T-helper 2 cell treated with Interferon-gamma antibody and Interleukin-4, amounts not matched to agents 5 μg/mL and 100 μg/mL, for 36 hours (primary cell): ENCODE measurements at places on chromosomes 2 and 18.

DNA sequence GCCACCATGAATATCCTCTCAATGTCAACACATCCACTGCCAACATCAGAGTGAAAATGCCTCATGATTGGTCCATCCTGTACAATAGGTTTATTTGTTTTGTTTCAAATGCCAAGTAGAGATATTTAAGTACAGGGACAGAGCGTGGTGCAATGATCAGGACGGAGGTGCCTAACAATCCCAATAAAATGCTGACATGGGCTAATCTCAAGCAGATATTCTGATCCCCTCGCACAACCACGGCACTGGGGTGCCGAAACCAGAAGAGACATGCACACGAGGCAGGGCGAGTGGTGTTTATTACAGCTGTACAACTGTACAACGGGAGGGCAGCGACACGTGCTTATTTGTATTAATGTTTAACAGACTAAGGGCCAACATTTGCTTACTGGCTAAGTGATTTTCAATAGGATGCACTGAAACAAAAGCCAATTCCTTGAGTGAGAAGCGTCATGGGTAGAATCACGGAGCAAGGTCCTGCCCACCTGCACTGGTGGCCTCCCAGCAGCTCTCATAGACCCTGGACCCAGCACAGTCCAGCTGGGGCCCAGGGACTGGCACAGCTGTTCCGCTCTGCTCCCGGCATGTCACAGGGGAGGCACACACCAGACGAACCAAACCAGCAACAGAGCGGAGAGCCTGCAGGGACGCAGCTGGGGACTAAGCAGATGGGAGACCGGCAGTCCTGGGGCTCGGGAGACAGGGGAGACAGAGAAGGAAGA lies 101.4 kb downstream of the HDAC4 start:
- no peak for DNase-seq

- DNase-seq, result no peak
These were observed 16.8 kb downstream of the TPGS2 start for GRCh38 chr18:36811955-36812354.

DNA sequence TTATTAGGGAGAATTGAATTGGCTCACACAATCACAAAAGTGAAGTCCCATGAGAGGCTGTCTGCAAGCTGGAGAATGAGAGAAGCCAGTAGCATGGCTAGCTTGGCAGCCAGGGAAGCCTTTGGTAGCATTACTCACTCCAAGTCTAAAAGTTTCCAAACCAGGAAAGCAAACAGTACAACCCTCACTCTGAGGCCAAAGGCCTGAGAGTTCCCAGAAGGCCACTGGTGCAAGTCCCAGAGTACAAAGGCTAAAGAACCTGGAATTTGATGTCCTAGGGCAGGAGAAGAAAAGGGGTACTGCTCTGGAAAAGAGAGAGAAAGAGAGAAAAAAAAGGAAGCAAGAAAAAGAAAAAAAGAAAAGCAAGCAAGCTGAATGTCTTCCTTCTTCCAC lies 318.2 kb downstream of the RND3 start:
- DNase-seq, result no peak

GRCh38 chr2:170715062-170715931 lies at the start of gene SP5:
Gene SP5, plus strand, starts transcription at chr2:170715337. Its CDS starts 176 bp downstream, at chr2:170715513.
- peak; percentile 19 for DNase-seq

DNA sequence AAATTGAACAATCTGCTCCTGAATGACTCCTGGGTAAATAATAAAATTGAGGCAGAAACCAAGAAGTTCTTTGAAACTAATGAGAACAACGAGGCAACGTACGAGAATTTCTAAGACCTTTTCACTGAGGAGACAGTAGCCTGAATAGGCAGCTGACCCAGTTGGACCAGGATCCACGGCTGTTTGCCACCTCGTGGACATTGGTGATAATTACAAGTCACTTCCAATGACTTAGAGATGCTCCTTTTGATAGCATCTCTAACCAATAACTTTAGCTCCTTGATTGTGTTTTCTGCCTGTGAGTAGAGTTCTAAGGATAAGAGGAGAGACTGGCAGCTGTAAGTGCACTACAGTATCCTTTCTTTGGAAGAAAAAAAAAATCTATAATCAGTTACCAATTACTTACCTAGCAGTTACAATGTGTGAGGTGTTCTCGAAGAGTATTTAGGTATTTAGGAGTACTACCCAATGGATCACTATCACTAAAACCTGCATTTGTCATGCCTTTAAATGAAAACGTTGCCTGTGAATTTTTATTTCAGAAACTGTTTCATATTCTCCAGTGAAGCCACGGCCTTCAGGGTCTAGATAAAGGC lies 31.3 kb upstream of the CNTNAP5 start:
- DNase-seq, result no peak
